ENCODE measurements at places on chromosomes 2 and 18.

DNA sequence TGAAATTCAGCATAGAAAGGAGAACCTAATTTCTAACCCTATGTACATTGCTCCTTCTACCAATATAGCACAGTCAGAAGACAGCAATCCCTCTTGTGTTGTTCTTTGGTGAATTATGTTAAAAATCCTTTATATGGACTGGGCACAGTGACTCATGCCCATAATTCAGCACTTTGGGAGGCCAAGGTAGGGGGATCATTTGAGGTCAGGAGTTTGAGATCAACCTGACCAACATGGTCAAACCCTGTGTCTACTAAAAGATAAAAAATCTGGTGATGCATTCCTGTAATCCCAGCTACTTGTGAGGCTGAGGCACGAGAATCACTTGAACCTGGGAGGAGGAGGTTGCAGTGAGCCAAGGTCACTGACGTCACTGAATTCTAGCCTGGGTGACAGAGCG is 195.6 kb downstream of the TMX3 start:
- no peak for DNase-seq

DNA sequence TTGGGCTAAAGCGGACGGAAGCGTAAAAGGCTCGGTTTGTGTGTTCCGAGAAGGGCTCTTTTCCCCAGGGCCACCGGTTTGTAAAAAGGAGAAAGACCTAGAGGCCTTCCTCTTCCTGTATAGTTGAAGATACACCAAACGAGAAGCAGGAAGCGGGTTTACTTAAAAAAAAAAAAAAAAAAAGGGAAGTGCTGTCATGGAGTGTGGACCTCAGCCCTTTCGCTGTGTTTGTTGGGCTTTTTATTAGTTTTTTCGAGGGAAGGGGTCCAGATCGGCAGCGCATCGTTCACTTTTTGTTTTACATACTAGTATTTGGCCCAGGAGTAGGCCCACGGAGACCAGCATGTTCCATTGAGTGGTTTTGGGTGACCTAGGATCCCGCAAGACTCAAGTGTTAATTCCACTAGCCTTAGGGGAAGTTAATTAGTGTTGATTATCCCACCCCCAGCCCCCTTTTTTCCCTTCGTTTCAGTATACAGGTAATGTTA is 676 bp downstream of the ACTR2 start:
- DNase-seq, result peak; percentile 58

- no peak for DNase-seq
Observed at GRCh38 chr18:12765586-12765985, 62.7 kb downstream of the PSMG2 start.

DNA sequence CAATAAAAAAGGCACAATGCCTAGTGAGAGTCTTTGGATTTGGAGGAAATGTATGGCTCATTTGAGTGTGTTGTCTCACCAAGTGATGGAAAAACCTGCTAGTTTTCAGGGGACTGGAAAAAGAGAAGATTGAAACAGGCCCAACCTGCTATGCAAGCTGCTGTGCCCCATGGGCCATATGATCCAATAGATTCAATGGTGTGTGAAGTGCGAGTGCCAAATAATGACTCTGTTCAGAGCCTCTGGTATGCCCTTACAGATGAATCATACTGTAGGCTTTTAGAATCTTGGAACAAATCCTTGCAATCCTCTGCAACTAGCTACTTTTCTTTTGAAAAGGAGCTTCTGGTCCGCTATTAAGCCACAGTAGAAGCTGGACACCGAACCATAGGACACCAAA is 529.8 kb upstream of the CNTNAP5 start:
- no peak for DNase-seq

- DNase-seq, result no peak
Observed at GRCh38 chr2:196063773-196064172, 4.9 kb downstream of the DNAH7 start.

- peak; percentile 28 for DNase-seq
Observed at GRCh38 chr18:12726774-12727550, 24.1 kb downstream of the PSMG2 start.

GRCh38 chr2:120734930-120735651 is 577 bp upstream of the GLI2 start:
- no peak for DNase-seq

DNA sequence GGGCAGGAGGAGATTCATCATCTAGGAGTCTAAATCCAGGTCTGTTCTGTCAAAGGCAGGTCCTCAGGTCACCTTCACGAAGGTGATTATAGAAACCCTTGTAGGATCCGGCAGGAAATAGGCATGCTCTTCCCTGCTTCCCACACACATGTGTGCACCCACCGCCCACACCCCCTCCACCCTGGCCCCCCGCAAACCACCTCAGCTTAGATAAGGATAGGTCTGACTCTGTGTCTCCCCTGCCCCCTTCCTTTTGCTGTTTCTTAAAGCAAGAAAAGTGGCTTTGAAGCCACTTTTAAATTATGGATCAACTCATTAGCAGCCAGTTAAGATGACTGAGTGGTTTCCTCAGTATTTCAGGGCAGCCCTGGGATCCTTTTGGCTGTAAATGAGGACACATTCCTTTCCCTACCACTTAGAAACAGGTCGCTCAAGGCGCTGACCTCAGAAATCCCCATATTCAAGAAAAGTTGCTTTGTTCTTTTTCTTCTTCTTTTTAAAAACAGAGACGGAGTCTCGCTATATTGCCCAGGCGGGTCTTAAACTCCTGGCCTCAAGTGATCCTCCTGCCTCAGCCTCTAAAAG is 14.5 kb upstream of the CIB4 start:
- no peak for DNase-seq

GRCh38 chr2:220509966-220510365 is 882.5 kb downstream of the SLC4A3 start:
- DNase-seq, result no peak

- no peak for DNase-seq
Observed at GRCh38 chr2:170885130-170885791, 43.8 kb upstream of the GORASP2 start.

Data from T-cell (primary cell).